ENCODE measurements at places on chromosomes 3 and 15.

GRCh38 chr3:158094235-158095110, 11.7 kb downstream of the SHOX2 start:
- no peak for DNase-seq

GRCh38 chr15:79089331-79089889, 1.2 kb downstream of the RASGRF1 start:
- peak; percentile 21 for DNase-seq

DNA sequence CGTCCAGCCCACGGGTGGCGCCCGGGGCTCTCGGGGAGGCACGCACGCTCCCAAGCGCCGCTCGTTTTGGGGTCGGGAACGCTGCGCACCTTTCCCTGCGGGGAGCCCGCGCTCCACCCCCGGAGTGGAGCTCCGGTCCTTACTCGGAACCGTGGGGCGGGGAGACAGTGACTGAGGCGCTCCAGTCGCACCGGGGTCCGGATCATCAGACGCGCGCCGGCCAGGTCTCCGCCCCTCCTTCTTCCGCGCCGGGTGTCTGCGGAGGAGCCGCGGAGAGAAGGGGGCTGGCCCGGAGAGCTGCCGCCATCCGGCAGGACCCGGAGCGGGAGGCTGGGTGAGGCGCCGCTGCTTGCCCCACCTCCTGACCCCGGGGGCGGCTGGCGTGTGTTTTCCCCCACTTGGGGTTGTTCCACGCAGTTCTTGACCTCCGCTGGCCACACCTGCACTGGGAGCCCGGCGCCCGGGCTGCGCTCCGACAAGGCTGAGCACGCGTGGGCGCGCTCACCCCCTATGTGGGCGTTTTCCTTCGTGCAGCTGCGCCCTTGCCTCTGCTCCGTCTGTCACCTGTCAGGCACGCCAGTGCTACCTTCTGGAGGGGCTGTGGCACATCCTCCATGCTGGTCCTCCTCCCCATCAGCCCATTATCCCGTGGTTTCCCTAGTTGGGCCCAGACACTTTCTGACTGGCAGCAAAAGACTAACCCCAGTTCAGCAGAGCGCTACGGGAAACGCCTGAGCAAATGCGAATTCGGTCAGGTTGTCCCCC, at the start of gene MCF2L2:
Gene MCF2L2, minus strand, starts transcription at position 173 of the 765 bp plus-strand sequence. CDS start 642 bp downstream, outside the sequence.
- peak; percentile 61 for DNase-seq

DNA sequence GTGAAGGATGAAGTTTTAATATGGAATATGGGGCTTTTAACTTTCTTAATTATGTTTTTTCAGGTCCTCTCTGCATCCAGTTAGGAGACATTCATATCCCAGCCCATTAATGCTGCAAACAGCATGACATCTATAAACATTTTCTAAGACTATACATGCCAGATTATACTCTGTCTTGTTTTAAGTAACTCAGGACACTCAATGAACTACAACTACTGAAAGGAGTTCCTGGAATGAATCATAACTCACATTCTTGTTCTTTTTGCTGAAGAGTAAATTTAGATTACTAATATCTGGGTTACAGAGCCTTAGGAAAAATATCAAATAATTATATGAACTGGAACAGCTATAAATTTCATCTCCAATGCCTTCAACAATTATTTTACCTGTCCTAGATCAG, 167.4 kb downstream of the STAG1 start:
- no peak for DNase-seq

DNA sequence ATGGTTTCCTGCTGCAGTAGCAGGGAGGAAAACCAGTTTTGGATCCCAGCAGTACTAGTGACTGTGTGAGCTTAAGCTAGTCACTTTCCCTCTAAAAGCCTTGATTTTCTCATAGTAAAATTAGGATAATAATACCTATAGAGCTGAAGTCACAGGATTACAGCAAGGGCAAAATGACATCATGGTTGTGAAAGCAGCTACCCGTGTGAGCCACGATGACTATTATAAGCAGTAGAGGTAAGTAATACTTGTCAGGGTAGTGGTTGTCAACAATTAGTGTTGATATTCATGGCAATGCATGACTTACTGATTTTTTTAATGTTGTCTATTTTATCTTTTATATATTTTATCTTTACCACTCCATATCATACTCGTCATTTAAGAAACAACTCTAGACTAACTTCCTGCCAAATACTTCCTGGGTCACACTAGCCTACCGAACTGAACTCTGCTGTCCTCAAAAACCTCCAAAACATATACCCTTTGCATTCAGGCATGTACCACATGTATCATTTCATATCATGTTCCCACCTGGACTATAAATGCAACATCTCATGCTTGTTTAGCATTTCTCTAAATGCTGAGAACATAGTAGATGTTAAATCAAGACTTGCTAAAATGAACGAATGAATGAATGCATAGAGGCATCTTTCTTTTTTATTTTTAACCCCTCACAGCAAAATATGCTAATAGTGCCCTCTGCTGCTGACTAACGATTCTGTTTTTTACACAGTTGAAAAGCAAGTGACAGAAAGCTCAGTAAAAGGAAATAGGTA, 172.6 kb downstream of the P3H2 start:
- DNase-seq = no peak

GRCh38 chr3:135159681-135160247, 364.7 kb downstream of the EPHB1 start:
- DNase-seq = no peak

GRCh38 chr3:58178528-58179234, 32.1 kb downstream of the DNASE1L3 start:
- no peak for DNase-seq

DNA sequence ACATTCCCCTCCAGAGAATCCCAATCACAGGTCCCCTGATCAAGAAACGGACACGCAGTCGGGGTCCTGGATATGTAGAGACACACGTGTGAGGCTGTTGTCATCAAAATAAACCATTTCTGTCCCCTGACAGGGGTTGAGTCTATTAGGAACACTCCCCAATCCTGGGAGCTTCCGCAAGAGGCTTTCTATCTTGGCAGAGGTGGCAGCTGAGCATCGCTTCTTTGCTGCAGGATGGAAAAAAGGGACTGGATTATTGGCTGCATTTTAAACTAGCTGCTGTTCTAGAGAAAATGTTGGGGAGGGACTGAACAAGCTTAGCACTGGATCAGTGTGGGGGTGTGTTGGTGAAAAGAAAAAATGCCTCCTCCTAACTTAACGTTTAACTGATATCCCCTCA, 2.5 kb upstream of the CNTN4 start:
- no peak for DNase-seq

DNA sequence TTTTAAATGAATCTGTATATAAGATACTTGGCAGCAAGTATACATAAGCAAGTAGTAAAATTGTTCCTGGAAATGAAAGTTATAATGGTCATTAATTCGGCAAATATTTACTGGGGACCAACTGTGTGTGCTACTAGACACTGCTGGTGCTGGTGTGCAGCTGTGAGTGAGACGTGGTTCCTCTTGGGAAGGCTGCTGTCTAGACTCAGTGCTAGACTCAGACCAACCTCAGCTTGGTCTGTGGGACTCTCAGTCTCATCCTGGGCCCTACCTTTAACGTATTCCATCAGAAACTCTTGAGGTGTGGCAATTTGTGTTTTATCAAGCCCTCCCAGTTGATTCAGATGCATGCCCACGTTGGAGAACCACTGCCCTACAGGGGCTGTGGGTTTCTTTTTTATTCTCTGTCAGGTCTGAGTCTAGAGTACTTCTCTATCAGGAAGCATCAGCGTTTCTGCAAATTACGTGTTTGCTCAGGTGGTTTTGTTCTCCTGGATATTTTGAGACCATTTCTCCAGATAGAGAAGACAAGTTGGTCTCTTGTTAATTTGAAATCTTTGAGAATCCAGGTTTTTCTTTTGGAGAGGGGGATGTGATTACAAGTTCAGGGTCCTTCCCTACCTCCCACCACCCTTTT, 6.8 kb downstream of the TLNRD1 start:
- no peak for DNase-seq

- no peak for DNase-seq
These were observed 12.0 kb downstream of the BSN start for GRCh38 chr3:49566312-49566711.

GRCh38 chr3:132164469-132165092, 129.8 kb upstream of the CPNE4 start:
- no peak for DNase-seq

DNA sequence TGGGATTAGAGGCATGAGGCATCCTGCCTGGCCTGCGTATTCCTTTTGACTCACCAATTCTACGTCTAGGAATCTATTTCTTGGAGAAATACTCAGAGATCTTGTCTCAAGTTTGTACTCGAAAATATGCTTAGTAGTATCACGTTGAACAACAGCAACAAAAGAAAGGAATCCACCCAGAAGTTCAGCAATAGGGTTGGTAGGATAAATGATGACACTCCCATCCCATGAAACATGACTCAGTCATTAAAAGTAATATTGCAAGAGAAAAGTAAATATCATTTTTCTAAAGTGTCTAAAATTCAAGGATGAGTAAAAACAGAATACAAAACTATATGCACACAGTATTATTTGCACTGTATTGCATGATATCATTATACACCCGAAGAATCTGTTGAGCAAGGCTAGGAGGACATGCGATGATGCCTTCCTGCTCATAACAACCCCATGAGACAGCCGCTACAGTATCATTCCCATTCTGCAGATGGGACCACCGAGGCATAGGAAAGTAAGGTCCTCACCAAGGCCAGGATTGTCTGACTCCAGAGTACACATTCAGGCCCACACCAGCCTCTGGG, 61.5 kb downstream of the SLC6A1 start:
- no peak for DNase-seq

DNA sequence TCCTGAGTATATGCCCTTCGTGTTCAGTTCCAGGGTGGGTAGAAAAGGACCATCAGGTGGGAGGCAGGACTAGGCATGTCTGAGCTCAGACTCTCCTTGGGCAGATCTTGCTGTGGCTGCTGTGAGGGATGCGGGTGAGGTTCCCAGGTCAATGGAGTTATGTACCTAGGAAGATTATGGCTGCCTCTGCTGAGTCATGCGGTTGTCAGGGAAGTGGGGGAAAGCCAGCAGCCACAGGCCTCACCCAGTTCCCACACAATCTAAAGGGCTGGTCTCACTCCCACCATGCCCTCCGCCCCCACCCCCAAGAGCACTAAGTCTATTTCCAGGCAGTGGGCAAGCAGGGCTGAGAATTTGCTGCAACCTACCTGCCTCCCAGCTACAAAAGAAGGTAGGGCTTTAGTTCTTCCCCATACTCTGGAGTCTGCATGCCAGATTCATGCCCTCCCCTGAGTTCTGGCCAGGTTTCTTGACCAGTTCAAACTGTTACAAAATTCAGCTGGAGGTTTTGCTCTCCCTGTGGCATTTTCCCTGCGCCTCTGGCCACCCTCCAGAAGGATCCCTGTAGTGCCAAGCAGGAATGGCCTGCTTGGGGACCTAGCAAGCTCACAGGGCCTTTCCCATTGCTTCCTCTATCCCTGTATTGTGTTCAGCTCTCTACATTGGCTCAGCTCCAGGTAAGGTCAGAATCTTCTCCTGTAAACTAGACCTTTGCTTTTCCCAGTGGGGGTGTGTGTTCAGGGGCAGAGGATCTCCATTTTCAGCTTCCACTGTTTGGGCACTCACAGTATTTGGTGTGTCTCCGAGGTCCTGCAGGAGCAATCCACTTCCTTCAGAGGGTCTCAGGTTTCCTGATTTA, 12.7 kb upstream of the TMCO5A start:
- DNase-seq = no peak

DNA sequence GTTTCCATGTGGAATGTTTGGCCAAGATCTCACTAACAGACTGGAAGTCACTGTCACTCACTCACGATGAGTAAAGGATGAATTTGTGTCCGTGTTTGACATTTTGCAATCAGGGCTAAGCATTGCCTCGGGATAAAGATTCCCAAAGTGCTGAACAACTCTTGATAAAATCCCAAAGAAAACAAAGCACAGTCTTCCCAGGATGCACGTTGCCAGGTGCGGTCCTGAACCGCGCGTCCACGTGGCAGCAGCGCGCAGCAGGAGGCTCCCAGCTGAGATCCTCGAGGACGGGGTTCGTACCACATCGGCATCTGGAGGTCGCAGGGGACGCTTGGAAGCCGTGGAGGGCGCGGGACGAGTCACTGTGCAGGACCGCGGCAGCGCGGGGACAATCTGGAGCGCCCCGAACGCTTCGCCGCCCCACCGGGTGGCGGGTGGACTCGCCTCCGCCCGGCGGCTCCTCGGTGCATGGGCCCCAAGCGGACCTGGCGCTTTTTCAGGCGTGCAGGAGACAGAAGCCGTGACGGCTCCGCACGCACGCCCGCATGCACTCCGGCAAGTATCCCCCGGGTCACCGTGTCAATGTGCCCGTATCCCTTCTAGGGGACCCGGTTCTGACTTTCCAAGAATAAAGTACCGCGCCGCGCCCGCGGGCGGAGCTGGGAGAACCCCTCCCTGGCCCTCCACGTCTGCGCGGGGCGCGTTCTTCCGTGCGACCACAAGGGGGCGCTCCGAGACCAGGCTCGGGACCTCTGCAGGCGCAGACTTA, 17.7 kb downstream of the CPN2 start:
- peak; percentile 82 for DNase-seq

- peak; percentile 14 for DNase-seq
These were observed 47.2 kb downstream of the LEO1 start for GRCh38 chr15:51924156-51925068.

DNA sequence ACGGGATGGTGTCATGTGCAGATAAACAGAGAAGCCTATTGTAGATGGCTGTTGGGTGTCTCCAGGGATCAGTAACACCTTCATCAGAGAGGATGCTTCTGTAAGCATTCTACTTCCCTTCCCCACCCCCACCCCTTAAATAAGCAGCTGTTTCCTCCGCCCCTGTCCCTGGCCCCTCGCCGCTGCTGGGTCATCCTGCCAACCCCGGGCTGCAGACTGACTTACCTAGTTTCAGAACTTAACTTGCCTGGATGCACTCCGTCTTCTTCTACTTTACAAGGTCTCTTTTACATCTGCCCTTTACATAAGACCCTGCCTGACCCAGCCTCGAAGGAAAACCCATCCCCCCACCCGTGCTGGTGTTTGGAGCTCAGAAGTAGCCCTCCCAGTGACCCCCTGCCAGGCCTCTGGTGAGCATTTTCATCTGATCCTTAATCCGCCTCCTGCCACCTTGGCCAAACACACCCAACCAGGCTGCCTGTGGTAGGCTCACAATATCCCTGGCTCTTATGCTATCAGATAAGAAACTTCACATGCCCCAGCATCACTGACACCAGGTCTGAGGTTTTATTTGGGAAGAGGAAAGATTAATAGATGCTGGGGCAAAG, 103.0 kb upstream of the HES1 start:
- peak; percentile 70 for DNase-seq

DNA sequence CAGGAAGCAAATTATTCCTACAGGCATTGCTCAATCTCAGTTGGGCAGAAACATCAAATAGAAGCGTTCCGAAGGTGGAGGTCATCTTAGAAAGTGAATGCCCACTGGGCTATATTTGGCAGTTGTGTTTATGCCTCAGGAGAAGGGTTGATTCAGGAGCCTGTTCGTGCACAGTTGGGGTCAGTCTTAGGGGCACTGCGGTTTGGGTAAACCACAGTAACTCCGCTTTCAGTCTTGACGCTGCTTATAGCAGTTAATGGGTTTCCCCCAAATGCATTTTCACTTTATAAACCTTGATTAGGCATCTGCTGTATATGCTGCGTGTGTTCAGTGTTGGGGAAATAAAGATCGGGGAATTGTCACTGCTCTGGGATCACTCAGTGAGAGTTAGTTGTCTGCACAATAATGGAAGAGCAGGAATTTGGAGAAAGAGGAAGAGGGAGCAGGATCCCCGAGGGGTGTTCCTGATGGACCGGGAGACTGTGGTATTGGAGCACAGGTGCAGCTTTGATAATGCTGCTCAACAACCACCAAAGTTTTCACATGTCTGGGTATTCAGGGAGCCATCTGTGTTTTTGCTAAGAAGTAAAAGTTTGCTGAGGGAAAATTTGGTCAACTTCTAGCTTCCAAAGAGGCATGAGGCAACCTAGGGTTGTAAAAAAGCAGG, 124.3 kb upstream of the EIF1B start:
- DNase-seq = no peak

- no peak for DNase-seq
These were observed 198.9 kb upstream of the LPP start for GRCh38 chr3:187954873-187955586.
